Fibroblast of skin of left biceps (primary cell): ENCODE measurements at places on chromosomes 6 and 20.
A peak's percentile ranks its signal among the peaks of the same experiment; 100 is the strongest.

DNA sequence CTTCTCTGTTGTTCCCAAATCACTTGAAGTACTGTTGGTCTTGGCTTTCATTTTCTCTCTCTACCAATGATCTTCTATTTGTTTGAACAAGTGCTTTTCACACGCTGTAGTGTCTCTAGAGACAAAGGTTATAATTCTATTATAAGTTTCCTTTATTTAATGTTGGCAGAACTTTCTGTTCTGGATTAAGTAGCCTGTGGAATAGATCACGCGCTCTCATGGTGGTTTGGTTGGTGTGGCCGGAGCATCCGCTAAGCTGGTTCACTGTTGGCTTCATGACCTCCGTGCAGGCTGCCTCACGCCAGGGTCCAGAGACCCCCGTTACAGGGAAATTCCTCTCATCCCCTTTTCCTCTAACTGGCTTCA lies 30.9 kb upstream of the KIF25 start:
- DNase-seq, result no peak

DNA sequence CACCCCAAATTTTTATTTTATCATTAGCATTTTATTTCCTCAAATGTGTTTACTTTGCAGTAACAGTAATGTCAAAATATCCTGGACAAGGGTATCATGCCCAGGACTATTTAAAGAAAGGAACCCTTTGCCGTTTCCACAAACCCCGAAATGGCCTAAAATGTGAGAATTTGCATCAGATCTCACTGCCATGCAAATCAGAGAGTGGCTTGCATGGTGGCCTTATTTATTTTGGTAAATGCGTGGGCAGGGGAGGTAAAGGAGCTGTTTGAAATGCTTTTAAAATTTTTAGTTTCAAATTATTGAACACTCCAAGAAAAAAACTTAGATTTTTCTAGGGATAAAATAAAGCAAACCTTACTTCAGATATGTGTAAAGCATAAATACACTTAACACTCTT lies 43.8 kb downstream of the ADAT2 start:
- no peak for DNase-seq

GRCh38 chr6:161901740-161902426 lies 628.0 kb upstream of the AGPAT4 start:
- no peak for DNase-seq

DNA sequence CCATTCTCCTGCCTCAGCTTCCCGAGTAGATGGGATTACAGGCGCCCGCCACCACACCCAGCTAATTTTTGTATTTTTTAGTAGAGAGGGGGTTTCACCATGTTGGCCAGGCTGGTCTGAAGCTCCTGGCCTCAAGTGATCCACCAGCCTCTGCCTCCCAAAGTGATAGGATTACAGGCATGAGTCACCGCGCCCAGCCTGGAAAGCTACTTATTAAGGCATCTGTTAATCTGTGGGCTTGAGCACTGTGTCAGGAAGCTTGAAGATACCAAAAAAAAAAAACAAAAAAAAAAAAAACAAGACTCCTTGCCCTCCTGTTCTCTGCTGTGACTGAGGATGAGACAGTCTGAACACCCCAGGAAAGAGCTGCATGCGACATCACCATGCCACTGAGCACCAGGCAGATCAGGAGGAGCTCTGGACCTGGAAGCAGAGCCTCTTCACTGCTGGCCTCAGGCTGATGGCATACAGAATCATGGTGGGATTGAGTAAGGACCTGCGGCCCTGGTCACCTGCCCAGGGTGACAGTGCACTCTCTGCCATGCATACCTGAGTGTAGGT lies 166.5 kb upstream of the SNX9 start:
- DNase-seq, result no peak

GRCh38 chr6:159092631-159093030 lies 47.8 kb upstream of the TAGAP start:
- DNase-seq, result no peak

DNA sequence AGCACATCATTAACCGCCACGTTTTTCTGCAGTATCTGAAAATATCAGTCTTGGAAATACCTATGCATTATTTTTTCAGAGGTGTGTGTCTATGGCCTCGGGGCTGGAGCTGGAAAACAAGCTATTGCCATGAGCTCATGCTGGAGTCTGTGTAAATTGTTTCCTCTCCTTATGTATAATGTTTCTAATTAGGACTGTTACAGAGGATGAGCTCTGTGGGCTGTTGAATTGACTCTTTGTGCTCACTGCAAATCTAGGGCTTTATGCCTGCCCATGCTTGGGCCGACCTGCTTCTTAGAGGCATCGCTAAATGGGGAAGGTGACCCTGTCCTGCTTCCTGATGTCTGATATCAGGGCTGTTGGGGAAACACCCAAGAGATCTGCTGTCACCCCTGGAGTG lies 80.8 kb upstream of the SLC22A16 start:
- DNase-seq, result no peak

DNA sequence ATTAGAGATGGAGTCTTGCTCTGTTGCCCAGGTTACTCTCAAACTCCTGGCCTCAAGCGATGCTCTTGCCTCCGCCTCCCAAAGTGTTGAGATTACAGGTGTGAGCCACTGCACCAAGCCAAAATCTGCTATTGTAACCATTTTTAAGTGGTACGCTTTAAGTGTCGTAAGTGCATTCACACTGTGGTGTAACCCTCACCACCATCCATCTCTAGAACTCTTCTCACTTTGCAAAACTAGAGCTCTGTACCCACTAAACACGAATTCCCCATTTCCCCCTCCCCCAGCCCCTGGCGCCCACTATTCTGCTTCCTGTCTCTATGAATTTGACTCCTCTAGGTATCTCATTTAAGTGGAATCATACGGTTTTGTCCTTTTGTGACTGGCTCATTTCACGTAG lies 2.8 kb upstream of the FAM83C start:
- DNase-seq, result no peak

DNA sequence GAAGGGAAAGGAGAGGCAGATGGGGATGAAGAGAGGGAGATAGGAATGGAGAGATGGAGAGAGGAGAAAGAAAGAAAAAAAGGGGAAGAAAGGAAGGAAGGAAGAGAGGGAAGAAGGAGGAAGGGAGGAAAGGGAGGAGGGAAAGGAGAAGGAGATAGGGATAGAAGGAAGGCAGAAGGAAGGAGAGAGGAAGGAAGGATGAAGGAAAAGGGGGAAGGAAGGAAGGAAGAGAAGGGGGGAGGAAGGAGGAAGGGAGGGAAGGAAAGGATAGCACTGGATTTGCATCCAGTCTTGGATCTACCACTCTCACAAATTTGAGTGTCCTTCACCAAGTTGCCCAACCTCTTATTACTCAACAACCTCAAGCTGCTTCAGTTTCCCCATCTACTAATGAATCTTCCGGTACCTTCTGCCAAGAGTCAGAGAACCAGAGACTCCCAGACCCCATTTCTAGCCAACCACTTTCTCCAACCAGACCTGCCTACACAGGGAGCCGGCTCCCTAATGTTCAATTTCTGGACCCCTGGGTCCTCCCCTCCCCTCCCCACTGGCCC lies 79.7 kb upstream of the FOXP4 start:
- no peak for DNase-seq

DNA sequence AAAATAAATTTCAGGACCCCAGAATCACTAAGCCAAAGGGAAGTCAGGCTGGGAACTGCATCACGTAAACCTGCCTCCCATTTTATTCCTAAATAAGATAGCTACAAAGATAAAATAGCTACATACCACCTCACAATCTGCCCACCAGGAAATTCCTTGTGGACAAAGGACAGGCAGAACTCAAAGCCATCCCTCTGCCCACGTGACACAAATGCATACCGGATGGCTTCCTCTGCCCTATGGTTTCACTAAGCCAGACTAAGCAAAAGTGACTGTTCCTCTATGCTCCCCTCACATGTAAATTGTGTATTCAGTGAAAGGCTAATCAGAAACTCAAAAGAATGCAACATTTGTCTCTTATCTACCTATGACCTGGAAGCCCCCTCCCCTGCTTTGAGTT lies 15.0 kb downstream of the MBOAT1 start:
- no peak for DNase-seq

- DNase-seq, result no peak
Observed at GRCh38 chr6:3453413-3454272, 3.2 kb downstream of the SLC22A23 start.

DNA sequence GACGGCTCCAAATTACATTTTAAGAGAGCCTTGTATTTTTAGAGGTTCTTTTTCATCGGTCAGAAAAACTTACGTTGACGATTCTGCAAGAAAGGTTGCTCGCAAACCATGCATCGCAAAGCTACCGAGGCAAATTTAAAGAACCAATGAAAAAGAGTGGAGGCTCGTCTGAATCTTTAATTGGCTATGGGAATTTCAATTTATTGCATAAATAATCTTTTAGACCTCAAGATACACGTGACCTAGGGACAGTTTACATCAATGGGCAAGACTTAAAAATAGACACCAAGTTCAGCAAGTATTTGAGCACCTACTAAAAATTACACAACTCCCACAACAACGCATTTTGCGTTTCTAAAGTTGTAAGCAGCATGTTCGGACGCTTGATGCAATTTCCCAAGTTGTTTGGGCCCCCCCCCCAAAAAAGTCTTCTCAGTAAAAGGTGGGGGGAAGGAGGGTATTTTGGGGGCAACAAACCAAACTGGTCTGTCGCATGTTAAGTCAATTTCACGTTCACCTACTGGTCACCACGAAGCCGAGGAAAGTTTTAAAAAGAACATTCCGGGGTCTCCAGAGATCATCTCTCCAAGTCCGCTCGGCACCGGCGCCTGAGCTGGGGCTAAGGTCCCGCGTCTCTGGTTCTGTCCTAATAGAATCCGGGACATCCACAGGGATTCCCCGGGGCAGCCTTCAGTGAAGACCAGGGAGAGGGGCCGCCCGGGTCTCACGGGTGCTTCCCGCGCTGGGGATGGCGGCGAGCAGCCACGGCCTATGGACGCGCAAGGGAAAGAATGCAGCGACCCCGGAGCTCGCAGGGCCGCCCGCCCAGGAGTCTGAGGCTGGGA lies 851 bp downstream of the SNX5 start:
- DNase-seq, result no peak

DNA sequence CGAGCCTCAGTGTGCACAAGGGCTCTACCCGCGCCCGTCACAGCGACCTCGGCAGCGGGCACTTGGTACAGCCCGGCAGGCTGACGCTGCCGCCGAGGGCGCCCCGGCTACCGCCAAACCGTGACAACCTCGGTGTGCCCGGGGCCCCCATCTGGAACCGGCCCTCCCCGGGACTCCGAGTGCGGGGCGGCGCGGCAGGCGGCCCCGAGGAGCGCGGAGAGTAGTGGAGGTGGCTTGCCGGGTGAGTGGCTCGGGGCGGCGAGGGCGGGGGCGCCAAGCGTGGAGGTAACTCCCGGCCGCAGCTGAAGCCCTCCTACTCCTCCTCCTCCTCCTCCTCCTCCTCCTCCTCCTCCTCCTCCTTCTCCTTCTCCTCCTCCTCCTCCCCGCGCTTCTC lies at the start of gene ISM1:
Gene ISM1, plus strand, starts transcription at position 371 of the 394 bp plus-strand sequence. CDS start 503 bp downstream, outside the sequence.
- no peak for DNase-seq

DNA sequence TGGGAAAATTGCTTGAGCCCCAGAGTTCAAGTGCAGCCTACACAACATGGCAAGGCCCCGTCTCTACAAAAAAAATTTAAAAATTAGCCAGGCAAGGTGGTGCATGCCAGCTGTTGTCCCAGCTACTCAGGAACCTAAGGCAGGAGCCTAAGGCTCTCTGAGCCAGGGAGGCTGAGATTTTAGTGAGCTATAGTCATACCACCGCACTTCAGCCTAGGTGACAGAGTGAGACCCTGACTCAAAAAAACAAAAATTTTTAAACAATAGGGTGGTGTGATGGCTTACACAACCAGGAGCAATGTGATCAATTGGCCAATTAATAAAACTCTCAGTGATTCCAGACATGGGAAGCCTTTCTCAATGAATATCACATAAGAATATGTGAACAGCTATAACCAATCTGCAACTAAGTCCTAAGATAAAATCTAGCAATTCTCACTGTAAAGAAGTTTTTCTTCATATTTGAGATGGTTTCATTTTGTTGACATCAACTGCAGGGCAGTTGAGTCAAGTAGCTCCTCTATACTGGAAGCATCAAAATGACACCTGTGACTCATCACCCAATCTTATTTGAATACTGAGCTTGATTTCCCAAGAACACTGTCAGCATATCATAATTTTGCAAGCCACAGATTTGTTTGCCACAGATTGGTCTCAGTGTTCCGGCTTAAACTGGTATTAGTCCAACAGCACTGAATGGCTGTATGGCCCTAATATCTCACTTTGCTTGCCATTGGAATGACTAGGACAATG lies 169.0 kb upstream of the GJE1 start:
- DNase-seq, result no peak

- DNase-seq, result no peak
Observed at GRCh38 chr6:168609026-168609685, 168.2 kb downstream of the SMOC2 start.

- peak; percentile 63 for DNase-seq
Observed at GRCh38 chr6:144259986-144260385, 25.1 kb upstream of the UTRN start.

DNA sequence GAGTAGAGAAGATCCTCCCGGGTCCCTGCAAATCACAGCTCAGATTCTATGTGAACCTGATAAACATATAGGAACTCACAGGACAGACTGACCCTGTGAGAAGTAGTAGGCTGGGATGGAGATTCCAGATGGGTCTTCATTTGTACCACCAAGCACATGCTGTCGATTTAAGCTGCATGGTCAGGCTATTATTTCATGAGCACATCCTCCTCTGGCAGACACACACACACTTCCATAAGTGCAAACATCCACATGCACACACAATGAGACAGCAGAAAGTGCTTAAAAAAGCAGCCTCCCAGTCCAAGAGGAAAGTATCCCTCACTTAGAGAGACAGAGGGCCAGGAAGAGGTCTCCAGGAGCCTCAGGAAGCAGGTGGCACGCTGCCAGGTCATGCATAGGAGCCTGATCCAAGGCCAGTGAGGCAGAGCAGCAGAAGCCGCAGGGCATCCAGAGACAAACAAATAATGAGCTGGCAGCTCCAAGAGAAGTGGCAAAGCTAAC lies 131.8 kb downstream of the UNC5CL start:
- DNase-seq, result no peak

DNA sequence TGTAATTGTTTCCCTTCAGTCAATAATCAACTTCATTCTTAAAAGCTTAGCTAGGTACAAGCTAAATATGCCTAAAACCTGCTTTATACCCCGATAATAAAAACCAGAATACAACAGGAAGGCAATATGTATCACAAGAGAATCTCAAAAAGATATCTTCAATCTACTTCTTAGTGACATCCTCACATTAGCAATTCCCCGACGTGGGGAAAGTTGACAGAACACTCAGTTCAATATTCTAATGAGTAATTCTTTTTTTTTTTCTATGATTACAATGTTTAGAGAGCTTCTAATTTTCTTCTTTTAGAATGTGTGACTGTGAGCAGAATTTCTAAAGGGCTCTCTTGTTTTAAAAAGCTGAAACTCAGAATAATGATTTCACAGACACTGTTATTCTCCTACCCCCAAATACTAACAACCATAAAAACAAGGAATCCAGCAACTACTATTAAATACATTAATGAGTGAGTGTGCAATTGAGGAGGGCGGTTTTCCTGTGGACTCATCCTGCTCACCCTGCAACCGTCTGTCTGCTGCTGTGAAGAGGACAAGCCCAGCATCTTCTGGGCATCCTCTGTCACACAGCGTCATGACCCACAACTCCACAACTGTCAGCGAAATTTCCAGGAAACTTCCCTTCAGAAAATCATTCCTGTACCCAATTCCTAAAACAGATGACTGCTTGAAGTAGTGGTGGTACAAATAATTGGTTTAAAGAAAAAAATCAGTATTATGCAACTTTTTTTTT lies 68.1 kb downstream of the DTNBP1 start:
- no peak for DNase-seq
